ENCODE measurements at places on chromosomes 2 and 18.

GRCh38 chr2:18525236-18525635, 35.2 kb downstream of the RDH14 start:
- DNase-seq = no peak

GRCh38 chr2:60554646-60555065, 1.2 kb upstream of the BCL11A start:
- no peak for DNase-seq

DNA sequence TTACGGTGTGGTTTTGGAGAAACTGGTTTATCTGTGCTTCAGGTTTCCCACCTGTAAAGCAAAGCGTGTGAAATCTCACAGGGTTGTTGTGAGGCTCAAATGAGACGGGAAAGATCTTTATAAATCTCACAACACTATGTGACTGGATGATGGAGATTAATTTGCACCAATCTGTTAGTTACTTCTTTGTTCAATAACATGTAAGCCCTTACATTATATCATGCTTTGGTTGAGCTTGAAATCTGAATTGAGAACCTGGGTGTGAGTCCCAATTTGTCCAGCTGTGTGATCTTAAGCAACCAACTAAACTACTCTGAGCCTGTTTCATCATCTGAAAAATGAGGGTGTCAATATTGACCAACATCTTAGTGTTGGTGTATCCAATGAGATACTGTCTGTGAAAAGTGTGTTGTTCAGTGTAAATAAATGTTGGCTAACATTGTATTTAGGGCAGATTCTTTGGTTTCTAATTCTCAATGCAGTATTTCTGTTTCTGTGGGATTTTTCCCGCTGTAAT, 741 bp upstream of the GCKR start:
- no peak for DNase-seq

- DNase-seq = no peak
Measured at GRCh38 chr18:40866013-40866645, 1088.9 kb upstream of the PIK3C3 start.

GRCh38 chr2:43038696-43039094, 187.7 kb downstream of the ZFP36L2 start:
- DNase-seq = no peak

GRCh38 chr2:134773759-134774742, 55.3 kb upstream of the TMEM163 start:
- peak; percentile 33 for DNase-seq

DNA sequence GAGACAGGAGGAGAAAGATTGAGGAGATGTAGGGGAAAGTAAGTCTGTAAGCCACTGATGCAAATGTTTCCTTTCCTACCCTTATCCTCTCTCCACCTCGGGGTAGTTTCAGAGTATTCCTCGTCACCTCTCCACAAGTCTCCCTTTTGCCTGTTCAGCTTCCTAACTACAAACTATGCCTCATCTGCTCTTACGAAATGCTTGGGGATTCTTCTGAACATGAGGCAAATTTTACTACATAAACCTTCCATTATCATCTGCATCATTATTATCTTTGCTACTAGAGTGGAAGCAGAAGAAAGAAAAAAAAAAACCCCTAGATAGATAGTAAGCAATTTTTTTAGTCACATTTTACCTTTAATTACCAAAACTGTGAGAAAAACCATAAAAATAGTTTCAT, 43.1 kb upstream of the CWC22 start:
- no peak for DNase-seq

DNA sequence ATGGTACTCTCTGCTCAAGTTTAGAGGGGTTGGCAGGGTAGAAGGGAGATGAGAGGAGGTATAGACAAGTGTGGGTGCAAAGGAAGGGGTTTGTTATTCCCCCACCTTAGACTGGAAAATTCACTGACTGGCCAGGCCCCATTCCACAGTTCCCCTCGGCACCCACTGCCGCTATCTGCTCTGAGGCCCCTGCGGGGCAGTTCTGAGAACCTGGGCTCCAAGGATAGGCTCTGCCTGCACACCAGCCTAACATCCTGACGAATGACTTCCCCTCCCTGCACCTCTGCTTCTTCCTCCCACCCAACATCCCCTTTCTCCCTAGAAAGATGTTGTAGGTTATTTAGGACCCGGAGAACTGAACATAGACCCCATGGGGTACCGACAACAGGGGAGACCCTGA, 303.9 kb upstream of the HDAC4 start:
- no peak for DNase-seq

DNA sequence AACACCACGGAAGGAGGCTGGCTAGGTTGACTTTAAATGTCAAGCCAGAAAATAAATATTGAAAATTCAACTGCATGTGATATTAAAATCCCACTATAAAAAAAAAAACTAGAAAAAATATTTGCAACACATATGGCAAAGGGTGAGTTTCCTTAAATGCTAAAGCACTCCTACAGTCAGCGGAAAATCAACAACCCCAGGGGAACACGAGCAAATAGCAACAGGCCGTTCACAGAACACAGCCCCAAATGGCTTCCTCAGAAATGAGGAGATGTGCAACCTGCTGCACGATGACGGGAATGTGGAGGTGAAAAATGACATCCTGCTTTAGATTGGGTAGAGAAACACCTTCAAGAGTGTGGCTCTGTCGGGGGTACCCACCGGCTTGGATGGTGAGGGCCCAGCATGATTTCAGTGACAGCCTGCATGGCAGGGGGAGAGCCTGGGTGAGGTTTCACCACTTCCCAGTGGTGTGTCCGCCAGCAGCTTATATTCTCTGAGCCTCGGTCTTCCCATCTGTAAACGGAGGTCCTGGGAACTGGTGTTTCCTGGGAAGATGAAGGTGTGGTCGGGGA, 157.9 kb upstream of the GLI2 start:
- DNase-seq = no peak

DNA sequence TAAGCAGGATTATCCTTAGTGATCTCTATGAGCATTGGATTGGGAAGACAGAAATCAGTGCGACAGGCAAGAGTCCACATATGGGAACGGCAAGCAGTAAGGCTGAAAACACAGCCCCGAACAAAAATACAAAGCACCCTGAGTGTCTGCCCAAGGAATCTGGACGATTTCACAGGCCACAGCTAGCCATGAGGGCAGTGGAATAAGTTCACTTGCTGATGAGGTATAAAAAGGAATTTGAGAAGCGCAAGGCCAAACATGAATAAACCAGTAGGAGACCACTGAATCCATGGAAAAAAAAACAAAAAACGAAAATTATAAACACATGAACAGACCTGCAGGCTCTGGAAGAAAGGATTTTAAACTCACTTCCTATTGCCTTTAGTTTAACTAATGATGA, 24.3 kb downstream of the WDSUB1 start:
- no peak for DNase-seq

DNA sequence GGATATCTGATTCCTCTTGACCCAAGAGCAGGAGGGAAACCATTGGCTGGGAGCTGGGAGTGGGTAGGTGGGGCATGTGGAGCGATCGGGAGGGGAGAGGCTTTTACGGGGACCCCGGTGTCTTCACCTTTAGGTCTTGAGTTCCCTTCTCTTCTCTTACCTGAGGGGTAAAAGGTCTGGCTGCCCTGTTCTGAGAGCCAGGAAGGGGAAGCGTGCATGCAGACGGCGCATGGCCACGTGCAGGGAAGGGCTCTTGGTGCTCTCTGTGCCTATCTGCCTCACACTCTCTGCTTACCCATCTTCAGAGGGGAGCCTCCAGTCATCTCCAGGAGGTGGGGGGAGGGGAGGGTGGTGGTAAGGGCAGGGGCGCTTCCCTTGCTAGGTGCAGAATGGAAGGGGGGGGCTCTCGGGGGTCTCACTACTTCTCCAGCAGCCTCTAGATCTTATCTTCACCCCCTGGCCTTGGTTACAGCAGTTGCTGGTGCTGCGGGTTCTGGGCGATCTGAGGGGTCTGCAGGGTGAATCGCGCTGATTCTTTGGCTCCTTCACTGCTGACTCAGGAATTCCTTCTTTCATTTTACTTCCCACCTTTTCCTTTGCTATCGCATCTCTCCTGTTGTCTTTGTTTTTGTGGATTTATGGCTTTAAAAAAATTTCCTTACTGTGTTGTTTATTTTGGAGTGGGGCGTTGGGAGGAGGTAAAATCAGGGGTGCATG, 225.8 kb upstream of the HS6ST1 start:
- no peak for DNase-seq

DNA sequence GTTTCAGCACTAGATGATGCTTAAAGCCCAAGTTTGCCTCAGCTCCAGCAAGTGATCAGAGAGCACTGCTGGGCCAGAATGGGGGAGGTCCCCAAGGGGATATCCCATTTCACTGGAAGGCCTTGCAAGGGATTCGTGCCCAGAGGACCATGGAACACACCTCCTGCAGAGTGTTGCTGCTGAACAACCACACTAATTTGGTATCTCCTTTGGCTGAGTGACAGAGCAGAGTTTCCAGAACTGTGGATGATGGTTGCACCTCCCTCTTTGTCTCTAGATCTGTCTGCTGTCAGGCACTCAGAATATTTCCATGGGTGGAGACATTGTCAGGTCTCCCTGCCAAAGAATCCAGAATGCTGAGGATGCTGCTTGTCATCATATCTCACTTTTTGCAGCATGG, 484.8 kb upstream of the NETO1 start:
- DNase-seq = peak; percentile 56

GRCh38 chr2:162090109-162090508, 16.1 kb upstream of the DPP4 start:
- DNase-seq = no peak

GRCh38 chr2:9994462-9994861, 43.0 kb downstream of the GRHL1 start:
- no peak for DNase-seq

DNA sequence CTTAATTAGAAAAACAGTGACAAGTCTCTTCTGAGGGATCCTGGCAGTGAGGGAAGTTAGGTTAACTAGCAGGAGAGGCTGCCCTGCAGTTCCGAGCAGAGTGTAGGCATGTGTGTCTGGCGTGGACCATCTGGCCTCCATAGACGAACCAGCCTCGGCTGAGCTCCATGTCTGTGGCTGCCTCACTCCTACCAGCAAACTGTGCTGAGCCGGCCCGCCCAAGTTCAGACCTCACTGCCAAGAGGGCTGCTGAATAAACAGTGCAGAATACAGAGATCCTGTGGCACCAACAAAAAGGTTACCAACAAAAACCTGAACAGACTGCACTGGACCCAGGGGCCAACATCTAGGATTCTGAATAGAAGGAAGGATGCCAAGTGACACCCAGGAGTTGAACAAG, 27.3 kb downstream of the INO80C start:
- no peak for DNase-seq

- no peak for DNase-seq
Measured at GRCh38 chr2:238635647-238636051, 208.9 kb downstream of the ASB1 start.

DNA sequence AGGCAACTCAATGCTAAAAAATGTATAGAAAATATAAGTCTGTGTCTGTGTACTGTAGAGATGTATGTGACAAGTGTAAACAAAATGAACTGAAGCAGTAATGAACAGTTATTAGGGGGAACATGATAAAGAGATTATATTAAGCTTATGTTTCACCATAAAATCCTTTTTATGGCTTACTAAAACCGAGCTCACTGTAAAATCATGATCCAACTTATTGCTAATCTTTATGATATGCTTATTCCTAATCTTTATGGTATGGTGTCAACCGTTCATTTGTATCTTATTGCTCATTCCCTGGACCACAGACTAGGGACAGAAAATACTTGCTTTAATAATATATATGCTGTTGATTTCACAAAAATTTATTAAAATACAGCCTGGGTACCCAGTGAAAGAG, 62.1 kb downstream of the TNFRSF11A start:
- no peak for DNase-seq

- no peak for DNase-seq
Measured at GRCh38 chr2:11781602-11782001, 35.2 kb downstream of the LPIN1 start.

GRCh38 chr2:241729868-241730267, 4.6 kb upstream of the D2HGDH start:
- no peak for DNase-seq

DNA sequence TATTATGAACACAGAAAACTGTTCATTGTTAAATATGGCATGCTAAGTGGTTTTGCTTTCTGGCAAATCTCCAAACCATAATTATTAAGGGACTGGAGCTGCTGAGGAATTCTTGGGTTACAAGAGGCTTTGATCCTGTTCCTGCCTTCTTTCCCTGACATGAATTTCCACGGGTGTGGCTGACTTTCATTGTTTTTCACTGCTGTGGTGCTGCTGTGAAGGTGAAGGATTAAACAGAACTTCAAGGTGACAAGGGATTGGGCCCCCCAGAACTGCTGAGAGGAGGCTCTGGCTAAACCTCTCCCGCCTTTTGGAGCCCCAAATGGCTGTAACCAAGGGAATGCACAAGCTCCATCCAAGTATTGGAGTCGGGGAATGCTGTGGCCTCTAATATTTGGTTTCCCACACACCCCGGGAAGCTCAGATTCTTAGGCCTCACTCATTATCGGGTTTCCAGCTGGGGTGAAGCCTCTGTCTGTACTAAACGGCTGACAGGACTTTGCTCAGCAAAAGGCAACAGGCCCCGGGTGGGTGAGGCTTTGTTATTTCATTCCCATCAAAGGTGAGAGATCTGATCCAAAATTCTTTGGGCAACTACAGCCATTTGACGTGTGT, 29.0 kb upstream of the ZFP36L2 start:
- no peak for DNase-seq

- peak; percentile 40 for DNase-seq
Measured at GRCh38 chr2:40957508-40957907, 505.6 kb upstream of the SLC8A1 start.

DNA sequence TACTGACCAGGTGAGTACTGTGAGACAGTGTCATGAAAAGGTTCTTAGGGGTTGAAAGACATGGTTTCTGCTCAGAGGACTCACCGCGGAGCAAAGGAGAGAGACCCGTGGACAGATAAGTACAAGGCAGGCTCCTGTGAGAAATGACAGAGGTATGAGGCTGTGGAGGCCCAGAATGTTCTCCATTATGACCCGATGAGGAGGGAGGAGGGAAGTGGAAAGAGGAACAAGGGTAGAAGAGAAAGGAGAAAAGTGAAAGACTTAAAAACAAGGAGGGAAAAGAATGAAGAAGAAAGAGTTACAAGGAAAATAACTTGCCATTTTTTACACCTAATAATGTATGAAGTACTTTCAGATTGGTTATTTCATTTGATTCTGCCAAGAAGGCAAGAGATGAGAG, 29.8 kb downstream of the MAPRE3 start:
- DNase-seq = no peak

GRCh38 chr2:61448229-61448628, 22.7 kb downstream of the USP34 start:
- DNase-seq = no peak

- peak; percentile 87 for DNase-seq
Measured at GRCh38 chr2:226891780-226892590, 56.1 kb downstream of the RHBDD1 start.

- peak; percentile 98 for DNase-seq
Measured at GRCh38 chr2:33210626-33211025, 263.9 kb downstream of the LTBP1 start.

DNA sequence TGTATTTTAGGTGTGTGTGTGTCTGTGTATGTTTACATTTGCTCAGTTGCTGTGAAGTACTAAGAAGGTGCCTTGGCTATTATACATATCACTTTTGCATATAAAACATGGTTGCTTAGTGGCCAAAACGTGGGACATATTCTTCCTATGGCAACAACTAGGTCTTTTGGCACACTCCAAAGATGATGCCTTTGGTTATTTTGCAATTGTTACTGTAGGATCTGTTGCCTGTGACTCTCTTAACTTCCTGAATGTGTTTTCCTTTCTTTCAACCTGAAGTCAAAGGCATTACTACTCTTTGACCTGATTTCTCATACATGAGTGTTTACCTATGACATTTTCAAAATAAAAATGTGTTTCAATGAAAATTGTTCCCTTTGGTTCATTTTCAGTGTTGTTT, 160.5 kb downstream of the UBE2E3 start:
- DNase-seq = peak; percentile 37
